ENCODE measurements at places on chromosomes 1 and 21.

GRCh38 chr1:179761296-179761695, 18.2 kb downstream of the FAM163A start:
- DNase-seq: no peak

DNA sequence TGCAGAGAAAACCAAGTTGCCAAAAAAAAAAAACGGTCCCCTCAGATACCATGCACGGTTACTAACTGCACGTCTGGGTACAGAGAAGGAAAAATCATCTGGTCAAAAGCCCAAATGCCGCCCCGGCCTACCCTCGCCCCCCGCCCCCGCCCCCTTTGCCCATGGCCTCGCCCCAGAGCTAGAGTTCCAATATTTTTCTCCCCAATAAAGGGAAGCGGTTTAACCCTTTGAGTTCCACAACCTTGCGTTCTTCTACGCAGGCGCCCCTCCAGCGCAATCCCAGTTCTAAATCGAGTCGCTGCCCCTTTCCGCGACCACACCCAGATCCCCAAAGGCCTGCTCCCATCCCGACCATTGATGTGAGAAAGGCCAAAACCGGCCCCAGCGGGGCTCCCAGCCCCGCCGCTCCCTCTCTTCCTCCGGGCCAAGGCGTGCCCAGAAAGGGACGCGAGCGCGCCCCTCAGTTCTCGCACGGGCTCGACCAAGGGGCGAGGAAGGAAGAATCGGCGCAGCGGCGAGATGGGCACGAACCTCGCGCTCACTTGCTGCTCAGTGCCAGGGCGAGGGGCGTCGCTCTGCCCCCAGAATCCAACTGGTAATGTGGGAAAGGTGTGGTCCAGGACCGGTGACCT, 797 bp downstream of the WDR47 start:
- peak; percentile 17 for DNase-seq

DNA sequence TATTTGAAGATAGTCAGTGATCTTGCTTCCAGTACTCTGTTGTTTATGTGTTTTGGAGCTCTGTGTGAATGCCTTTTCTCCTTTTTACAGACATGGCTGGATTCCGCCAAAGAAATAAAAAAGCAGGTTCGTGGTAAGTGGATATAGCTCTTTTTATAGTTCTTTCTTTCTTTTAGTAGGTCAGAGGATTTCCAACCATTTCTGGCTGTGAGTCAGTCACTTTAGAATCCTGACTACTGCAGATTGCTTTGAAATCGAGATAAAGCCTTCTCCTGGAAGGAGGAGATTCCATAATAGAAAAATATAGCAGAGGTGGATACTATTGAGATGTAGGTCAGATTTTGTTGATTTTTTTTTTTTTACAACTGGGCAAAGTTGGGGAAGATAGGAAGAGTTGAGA, 97.4 kb downstream of the EPB41 start:
- no peak for DNase-seq

DNA sequence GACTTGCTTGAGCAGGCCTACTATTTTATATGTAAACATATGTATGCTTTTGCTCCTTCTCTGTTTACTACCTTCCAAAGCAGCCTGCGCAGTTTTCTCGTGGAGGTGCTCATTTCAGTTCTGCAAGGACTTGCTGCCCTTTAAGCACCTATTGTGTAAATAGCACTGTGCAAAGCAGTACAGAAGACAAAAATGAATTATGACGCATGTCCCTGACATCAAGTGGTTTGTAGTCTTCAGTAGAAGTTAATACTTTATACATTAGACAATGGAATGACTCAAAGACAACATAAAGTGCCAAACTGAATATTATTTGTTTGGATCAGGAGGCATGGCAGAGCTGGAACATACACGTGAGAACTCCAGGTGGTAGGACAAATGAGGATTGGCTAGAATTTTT, 611.7 kb downstream of the LMO4 start:
- DNase-seq: no peak

DNA sequence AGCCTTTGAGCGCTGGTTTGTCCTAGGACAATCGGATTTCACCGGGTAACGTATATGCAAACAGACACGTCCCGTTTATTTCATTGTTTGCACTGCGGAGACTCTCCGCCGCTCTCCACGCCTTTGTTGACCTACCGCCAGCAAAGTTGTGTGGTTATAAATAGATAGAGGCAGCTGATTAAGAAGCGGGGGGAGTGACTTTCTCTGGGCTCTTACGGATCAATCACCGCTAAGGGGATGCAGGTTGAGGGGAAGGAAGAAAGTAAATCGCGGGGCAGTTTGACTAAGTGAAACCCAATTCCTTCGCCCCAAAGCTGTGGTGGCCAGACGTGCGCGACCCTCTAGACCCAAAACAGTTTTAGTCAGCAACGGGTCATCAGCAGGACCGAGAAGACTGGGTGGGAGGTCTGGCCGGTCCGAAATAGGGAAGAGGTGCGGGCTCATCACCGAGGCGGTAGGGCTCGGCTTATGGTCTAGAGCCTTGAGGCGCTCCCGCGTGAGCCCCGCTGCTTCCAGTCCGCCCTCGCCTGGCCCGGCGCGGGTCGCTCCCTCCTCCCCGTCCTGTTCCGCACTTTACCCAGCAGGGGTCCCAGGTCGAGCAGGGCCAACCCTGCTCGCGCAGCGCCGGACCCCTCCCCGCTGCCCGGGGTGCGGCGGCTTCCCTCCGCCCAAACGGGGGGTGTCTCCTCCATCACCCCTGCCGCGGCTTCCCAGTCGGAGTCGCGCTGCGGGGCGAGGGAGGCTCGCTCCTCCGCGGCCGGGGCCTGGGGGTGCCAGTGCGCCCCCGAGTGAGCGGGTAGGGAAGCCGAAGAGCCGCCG, 120.8 kb upstream of the RRP15 start:
- no peak for DNase-seq

DNA sequence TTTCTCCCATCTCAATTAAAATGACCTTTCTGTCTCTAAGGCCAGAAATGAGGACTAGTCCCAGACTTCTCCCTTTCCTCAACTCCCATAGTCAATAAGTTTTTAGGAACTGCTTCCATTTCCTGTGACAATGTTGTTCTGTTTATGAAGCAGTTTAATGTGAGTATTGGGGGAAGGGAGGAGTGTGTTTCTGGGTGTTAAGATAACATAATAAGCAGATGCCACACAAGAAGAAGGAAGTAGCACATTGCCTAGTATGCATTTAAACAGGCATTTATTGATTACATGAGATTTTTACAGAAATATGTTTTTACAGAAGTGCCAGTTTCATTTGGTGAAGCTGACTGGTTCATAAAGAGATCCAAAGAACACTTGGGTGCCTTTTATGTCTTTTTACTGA, 65.6 kb upstream of the TNR start:
- no peak for DNase-seq

GRCh38 chr1:190168116-190168892, 309.4 kb downstream of the BRINP3 start:
- no peak for DNase-seq

DNA sequence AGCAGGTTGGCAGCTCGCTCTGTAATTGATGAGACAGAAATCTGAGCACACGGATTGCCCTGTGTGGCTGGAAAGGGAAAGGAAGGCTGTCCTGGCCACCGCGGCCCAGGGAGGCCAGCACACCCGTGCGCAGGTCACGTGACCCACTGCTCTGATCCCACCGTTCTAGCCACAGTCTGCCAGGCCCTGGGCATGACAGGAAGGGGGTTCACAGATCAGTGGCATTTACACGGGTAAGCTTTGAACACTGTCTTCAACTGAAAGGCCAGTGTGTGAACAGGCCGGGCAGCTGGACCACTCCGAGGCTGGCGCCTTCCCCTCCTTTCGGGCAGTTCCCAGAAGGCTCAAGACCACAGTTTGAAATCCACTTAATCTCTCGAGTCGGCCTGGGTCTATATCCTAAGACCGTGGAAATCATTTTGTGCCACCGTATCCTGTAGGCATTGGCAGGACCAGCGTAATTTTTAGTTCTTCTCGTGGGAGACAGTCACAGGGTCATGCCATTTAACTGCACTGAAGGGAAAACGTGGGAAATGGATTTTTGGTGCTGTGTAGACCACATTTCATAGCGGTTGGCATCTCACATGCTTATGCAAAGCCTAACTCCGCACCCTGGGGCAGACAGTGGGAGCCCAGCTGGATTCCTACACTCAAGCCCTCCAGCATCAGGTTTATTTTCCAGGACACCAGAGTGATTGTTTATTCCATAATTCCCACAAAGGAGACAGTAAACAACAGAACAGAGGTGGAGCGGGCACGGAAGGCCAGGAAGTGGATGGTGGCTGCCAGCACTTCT, 3.1 kb upstream of the ADARB1 start:
- DNase-seq: no peak

DNA sequence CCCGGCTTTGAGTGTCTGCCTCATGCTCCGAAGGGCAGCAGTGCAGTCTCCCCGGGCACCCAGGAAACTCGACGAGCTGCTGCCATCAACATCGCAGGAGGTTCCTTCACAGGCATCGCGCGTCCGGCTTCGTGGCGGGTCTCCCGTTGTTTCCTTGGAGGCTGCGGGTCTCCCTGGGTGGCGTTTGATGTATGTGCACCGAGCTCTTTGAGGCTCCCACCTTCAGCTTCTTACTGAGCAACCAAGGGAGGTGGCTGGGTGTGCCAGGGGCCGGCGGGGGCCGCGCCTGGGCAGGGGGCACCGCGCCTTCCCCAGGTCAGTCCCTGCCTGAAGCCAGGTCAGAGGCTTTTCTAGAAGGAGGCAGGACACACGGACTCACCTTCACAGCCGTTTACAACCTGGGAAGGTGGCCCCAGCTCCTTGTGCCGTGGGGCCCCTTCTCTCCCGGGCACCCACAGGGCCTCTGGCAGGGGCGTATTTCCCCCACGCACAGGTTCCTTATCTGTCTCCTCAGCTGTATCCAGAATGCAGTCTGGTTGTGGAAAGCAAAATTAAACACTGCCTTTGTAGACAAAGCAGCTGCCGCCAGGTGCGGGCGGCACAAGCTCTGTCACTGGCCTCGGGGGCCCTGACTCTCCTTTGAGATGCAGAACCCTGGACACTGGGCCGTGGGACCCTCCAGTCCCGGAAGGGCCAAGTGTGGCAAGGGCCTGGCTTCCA, 21.7 kb upstream of the PEX10 start:
- no peak for DNase-seq

DNA sequence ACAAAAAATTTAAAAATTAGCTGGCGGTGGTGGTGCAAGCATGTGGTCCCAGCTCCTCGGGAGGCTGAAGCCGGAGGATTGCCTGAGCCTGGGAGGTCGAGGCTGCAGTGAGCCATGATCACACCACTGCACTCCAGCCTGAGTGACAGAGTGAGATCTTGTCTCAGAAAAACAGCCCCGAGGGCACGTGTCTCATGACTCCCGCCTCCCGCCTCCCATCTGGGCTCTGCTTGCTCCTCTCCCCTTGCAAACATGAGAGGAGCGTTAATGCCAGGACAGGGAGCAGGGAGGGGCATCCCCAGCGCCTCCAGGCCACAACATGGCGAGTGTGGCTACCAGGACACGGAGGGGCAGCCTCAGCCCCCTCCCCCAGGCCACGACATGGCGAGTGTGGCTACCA, 28.3 kb downstream of the FAAP20 start:
- DNase-seq: no peak

GRCh38 chr1:240000634-240001033, 91.0 kb upstream of the FMN2 start:
- DNase-seq: no peak

DNA sequence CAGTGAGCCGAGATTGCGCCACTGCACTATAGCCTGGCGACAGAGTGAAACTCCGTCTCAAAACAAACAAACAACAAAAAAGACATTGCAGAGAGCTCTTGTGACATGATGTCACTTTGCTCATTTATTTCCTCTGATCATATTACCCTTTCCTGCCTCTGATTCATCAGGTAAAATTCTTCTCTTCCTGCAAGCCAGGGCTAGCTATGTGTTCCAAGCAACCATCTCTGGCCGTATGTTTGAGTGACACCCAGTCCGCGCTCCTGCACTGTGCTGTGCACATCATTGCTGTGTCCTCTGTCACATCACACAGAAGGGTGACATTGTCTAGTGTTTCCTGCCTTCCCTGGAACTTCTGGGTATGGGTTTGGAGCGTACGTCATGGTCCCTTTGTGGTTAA, 251.3 kb downstream of the PCP4 start:
- no peak for DNase-seq

DNA sequence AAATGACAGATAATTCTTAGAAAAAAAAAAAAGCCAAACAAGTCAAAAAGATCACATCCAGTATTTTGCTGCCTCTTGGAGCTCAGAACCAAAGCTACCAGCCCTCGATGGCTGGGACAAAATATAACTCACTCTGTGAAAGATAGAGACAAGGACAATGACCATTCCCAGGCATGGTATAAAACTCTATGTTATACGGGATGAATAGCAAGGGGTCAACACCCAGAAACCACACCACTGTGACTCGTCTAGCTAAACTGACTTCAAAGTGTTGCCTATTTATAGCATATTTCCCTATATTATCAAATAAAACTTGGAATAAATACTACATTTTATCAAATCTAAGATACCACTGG, 10.1 kb downstream of the TMEM63A start:
- DNase-seq: no peak

DNA sequence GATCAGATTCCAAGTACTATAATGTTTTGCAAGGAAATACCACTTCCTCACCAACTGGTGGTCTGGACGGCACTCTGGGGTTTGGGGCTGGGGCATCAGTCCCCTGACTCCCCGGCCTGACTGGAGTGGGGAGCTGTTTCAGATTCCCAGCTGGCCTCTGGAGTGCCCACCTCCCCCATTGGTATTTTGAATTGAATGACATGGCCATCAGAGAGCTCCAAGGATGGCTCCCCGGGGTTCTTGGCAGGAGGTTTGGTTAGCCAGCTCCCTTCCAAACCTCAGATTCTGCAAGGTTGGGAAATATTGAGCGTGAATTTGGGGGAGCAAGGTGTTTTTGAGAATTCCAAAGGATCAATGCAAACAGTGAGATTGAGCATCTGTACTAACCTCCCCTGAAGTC, 2.2 kb upstream of the INAVA start:
- no peak for DNase-seq
